ENCODE measurements at places on chromosomes 4 and X.

GRCh38 chr4:53267026-53267425 lies 98.8 kb downstream of the SCFD2 start:
- no peak for DNase-seq

DNA sequence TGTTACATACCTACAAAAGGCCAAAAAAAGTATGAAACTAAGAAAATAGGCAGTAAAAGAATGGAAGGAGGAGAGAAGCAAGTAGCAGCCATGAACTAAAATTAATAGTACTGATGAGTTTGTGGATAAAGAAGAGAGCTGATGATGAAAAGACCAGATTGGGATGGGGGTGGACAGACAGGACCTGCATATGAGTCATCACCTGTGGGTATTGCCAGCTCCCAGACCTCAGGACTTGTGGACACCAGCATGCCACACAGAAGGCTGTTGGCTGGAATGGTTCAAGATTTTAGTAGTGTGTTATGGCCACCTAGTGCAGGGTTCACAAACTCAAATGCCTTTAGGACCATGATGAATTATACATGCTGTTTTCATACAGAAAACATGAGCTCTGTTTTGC lies 58.9 kb downstream of the ARX start:
- no peak for DNase-seq

- no peak for DNase-seq
Observed at GRCh38 chr4:175971388-175972179, 94.1 kb upstream of the WDR17 start.

DNA sequence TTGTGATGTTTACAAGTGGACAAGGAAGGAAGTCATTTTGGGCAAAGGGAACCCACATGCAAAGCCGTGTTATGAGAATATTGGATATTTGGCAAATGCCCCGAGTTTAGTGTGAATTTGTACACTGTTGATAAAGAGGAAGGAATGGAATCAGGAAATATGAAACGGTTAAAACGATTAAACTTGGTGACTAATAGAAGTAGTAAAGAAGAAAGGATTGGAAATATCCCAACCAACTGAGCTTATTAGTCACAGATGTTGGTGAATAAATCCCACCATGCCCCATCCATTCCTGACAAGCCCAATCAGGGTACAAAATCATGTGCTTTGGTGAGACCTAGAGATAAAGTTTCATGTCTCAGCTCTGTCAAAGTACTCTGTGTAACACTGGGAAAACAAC lies 22.0 kb downstream of the ARHGAP24 start:
- DNase-seq, result no peak

DNA sequence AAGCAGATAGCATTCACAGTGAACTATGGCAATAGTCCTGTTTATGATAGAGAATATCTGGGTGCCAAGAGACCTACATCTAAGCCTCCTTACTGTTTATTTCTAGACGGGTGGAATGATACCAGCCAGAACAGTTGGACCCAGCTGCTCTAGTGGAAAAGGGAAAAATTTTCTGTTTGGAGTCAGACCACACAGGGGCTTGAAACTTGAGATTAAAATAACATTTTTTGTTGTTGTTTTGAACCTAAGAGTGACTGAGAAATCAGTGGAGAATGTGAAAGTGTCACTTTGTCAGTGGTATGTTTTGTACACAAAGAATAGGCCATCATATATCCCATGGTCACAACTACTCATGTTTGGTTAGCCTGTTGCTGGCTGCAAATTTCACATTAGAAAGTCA lies 105.7 kb downstream of the AGTR2 start:
- no peak for DNase-seq

DNA sequence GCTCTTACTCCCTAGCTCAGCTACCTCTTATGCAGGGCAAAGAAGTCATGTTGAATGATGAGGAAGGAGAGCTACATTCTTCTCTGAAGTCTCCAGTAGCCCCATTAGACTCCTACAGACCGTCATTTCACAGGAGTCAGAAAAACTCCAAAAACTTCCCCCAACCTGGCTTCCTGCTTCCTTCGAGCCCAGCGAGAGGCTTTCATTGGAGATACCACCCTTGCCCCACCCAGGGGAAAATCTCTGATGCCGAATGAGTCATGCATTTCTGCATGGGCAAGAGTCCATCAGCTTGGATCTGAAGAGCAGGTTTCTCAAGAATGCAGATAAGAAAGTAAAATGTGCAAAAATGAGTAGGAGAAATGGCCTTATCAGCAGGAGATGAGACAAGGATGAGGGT lies 53.0 kb downstream of the ARSF start:
- DNase-seq, result peak; percentile 16

DNA sequence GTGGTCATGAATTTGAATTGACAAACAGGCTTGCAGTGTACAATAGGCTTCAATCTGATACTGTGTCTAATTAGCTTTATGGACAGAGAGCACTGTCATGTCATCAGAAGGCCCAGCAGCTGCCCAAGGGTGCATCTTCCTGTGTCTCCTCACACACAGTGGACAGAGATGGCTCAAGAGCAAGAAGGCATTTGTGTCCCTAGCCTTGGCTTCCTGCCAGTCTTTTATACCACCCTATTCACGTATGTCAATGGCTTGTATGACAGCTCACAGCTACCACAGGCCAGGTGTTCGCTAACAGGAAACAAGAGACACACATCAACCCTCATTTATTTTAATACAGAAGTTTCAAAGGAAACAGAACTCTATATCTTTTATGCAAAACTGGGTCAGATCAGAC lies 874.0 kb upstream of the AGA start:
- no peak for DNase-seq

DNA sequence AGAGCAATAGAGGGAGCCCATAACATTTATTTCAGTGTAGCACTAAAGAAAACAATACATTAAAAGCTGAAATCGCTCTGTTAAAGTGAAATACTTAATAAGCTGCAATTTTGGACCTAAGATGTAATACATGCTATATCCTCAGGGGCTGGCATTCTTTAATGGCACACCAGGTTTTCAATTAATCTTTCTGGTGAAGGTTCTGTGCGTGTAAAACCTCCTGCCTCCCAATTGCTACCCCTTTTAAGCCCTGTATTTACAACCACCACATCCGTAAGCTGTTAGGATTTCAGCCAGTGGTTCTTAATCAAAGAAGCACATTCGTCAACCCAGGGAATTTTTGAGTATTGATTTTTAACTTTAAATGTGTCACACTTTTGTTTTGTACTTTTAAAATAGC lies 7.6 kb upstream of the COMMD8 start:
- no peak for DNase-seq

DNA sequence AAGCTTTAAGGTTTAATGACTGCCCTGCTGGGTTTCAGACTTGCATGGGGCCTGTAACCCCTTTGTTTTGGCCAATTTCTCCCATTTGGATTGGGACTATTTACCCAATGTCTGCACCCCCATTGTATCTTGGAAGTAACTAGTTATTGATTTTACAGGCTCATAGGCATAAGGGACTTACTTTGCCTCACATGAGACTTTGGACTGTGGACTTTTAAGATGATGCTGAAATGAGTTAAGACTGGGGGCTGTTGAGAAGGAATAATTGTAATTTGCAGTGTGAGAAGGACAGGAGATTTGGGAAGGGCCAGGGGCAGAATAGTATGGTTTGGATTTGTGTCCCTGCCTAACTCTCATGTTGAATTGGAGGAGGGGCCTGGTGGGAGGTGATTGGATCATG lies 260.7 kb downstream of the SNCA start:
- no peak for DNase-seq

DNA sequence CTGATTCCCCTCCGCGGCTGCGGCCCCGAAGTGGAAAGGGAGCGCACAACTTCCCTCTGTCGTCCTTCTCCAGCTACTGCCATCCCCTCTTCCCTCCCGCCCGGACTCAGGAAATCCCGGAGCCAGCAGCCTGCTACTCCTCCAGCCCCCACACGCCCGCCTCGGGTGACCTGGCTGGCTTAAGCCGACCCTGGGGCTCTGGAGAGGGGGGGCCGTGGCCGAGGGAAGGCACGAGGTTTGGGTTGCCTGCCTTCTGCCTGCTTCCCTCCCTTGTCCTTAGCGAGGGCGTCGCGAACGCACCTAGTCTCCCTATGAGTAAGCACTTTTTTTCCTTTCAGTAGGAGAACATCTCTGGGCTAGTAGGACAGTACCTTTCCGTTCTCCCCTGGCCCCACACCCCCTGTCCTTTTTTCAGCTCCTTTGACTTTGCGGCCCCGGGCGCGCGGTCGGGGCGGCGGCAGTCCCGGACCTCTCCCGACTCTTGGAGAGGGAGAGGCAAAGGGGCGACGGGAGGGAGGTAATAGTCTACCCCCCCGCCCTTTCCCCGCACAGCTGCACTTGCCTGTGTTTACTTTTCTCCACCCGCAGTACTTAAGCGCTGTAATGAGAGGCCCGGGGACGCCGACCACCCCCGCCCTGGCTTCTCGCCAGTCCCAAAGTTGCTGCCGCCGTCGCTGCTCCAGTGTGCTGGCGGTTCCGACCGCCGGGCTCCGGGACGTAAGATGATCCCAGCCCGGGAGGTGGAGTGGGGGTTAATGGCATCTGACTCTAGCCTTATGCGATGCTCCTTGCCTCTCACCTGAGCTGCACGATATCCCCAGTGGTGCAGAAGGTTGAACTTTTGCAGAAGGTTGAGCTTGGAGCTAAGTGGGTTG lies 868 bp downstream of the PLS3 start:
- peak; percentile 33 for DNase-seq

DNA sequence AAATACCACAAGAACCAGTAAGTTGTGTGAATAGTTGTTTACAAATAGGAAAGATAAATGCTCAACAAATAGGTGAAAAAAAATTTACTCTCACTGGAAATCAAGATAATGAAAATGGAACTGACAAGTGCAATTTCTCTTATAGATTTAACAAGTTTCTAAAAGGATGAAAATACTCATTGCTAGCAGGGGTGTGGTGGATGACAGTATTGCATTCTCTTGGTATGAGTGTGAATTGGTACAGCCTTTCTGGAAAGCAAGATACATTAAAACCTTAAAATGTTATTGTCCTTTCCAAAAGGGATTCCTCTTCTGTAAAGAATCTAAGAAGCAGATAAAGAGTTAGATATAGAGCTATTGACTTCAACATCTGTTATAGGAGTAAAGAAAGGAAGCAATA lies 240.0 kb upstream of the RPS6KA3 start:
- DNase-seq, result no peak

GRCh38 chr4:30725562-30725961 lies 5.4 kb downstream of the PCDH7 start:
- no peak for DNase-seq

DNA sequence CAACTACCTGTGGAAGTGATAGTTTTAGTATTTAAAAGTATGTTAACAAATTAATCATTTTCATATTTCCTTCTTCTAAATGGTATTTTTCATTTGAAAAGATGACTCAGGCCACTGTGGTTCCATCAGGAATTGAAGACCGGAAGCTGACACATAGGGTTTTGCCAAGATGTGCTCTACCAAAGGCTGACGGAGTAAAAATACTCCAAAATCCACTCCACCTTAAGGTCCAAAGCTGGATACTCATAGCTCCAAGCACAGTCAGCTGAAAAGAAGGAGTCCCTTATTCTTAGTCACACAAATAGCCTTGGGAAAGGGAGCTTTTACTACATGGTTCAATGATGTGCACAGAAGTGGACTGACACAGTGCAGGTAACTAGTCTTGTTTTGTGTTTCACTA lies 472.0 kb downstream of the ARAP2 start:
- DNase-seq, result no peak

GRCh38 chr4:150310159-150310895 lies 232.1 kb downstream of the DCLK2 start:
- DNase-seq, result no peak

GRCh38 chr4:128068918-128069317 lies 7.8 kb downstream of the LARP1B start:
- peak; percentile 13 for DNase-seq

DNA sequence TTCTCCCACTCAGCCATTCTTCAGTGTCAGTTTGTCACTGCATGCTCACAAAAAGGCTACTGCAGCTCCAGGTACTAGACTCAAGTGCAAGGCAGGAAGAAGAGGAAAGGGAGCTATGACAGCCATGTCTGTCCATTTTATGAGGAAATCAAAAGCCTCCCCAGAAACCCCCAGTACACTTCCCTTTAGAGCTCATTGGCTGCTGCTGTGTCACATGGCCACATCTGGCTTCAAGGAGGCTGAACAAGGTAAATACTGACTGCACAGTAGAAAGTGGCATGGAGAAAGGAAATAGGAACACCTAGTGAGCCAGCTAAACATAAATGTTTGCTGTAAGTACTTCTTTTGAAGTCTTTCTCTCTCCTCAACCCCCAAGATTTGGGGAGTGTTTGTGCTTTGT lies 67.2 kb upstream of the FRAS1 start:
- DNase-seq, result no peak

GRCh38 chrX:6021316-6022091 lies 207.2 kb downstream of the NLGN4X start:
- DNase-seq, result peak; percentile 23

DNA sequence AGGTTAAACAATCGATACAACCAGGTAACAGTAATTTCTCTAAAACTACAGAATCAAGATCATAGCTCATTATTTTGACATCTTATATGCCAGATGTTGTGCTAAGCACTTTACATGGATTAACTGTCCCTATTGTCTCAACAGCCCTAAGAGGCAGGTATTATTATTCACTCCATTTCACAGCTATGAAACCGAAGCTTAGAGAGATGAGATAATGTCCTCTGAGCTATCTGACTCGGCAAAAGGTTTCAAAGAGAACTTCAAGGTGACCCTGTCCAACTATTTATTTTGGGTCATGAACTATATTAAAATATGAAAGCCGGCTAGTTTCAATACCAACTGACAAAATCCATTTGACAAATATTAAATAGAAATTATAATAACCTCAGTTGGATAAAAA lies 10.3 kb downstream of the SLC25A5 start:
- no peak for DNase-seq

DNA sequence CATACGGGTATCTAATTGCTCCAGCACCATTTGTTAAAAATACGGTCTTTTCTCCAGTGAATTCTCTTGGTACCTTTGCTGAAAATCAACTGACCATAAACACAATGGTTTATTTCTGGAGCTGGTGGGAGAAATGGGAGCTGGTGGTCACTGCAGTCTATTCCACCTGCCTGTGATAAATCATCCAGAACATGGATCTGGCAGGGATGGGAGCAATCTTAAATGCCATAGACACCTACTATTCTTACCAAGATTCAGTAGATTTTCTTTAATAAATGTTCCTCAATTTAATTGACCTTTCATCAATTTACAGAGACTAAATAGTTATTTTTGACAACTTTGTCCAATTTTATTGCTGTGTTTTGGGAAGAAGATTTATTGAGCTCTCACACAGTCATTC lies 68.1 kb downstream of the SLC9A7 start:
- DNase-seq, result no peak

GRCh38 chr4:23999714-24000469 lies 110.0 kb upstream of the PPARGC1A start:
- DNase-seq, result no peak

- DNase-seq, result no peak
Observed at GRCh38 chr4:15526924-15527592, 57.4 kb downstream of the CC2D2A start.

GRCh38 chr4:73312967-73313366 lies 54.4 kb upstream of the ANKRD17 start:
- DNase-seq, result no peak

- no peak for DNase-seq
Observed at GRCh38 chrX:108072746-108073145, 18.6 kb downstream of the PSMD10 start.

GRCh38 chrX:73401591-73402266 lies 45.1 kb upstream of the CDX4 start:
- no peak for DNase-seq

- DNase-seq, result no peak
Observed at GRCh38 chrX:44082829-44083228, 109.6 kb upstream of the NDP start.

GRCh38 chrX:7147413-7147977 lies at the start of gene STS:
TSS of gene STS (plus strand) at chrX:7147712. CDS start at chrX:7253200, 105,488 bp downstream.
- no peak for DNase-seq
